ENCODE measurements at places on chromosomes 12 and 14.

DNA sequence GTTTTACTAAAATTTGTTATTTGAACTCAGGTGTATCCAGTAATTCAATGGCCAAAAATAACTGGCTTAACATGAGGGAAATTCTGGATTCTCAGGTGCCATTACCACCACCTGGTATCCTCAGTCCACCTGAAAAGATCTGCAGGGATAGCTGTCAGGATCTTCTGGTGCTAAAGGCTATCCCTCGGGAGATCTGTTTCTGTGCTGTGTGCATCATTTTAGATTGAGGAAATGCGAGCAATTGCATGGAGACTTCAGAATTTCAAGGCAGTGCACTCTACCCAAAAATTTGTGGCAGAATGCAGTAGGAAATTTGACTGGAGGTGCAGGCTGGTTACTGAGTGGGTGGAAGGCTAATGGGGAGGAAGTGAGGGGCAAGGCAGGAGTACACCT is 26.4 kb downstream of the ZCCHC8 start:
- no peak for DNase-seq

DNA sequence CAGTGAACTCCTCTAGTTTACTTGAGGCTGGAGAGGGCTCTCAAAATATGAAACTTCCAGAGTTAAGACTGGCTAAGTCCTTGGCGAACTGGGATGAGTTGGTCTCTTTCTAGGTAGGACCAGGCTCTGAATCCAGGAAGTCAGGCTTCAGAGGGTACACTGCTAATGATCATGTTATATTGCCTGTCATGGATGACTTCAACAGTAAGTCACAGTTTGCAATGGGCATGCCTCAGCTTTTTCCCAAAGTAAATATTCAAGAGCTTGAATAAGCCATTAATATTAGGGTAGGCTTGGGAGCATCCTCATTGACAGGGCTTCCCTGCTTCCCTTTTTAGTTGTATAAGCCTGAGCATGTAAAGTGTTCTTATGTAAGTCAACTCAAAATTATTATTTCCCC is 61.7 kb upstream of the PTHLH start:
- no peak for DNase-seq

GRCh38 chr14:97757491-97757890 is 960.3 kb downstream of the VRK1 start:
- DNase-seq, result no peak

- no peak for DNase-seq
These were observed 16.3 kb downstream of the CREBL2 start for GRCh38 chr12:12628013-12628412.

GRCh38 chr14:31194661-31195060 is 12.9 kb downstream of the HECTD1 start:
- DNase-seq, result no peak

GRCh38 chr14:69464829-69465228 is 19.7 kb upstream of the PLEKHD1 start:
- DNase-seq, result no peak

- DNase-seq, result no peak
These were observed 115.9 kb downstream of the MED13L start for GRCh38 chr12:116161588-116161987.

All from stimulated activated CD8-positive, alpha-beta memory T cell treated with anti-CD3 and anti-CD28 coated beads, Interleukin-2, amount 100 ng/mL, for 1 hour (primary cell).